ENCODE measurements at places on chromosomes 5 and 9.

DNA sequence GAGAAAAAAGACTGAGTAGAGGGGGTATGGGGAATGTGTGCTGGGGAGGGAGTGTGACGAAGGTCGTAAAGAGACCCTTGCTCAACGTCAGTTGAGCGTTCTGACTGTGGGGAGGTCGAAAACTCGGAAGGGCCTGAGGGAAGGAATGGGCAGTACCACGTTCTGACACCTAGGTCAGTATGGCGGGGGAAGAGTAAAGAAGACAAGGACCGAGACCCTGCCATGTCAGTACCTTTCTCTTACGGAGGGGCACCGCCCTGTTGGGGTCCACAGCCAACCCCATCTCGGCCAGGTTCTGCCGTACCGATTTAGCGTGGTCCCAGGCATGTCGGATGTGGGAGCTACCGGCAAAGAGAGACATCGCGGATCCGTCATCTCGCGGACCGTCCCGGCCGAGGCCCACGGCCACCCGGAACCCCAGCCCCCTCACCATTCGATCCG is 375 bp downstream of the NOP16 start:
- peak overlapping the region; percentile 99 for H3K27ac ChIP-seq
- no peaks in the 10 kb centered on the region for H3K27me3 ChIP-seq
- H3K4me3 ChIP-seq = peak overlapping the region; percentile 94
- no peak for DNase-seq

GRCh38 chr9:115461280-115461679 is 343.3 kb upstream of the TNC start:
- no peaks in the 10 kb centered on the region for H3K36me3 ChIP-seq
- no peak overlapping the region for H3K4me3 ChIP-seq
- no peak for DNase-seq
- H3K4me1 ChIP-seq = no peaks in the 10 kb centered on the region
- no peak overlapping the region for H3K27ac ChIP-seq

GRCh38 chr5:15993919-15994318 is 185.7 kb downstream of the MARCHF11 start:
- no peaks in the 10 kb centered on the region for H3K4me1 ChIP-seq
- H3K27me3 ChIP-seq = no peaks in the 10 kb centered on the region
- H3K27ac ChIP-seq = no peak overlapping the region
- H3K4me3 ChIP-seq = no peak overlapping the region
- no peaks in the 10 kb centered on the region for H3K36me3 ChIP-seq
- no peak for DNase-seq

- H3K36me3 ChIP-seq = no peaks in the 10 kb centered on the region
- H3K27ac ChIP-seq = no peak overlapping the region
- H3K4me3 ChIP-seq = no peak overlapping the region
- DNase-seq = no peak
- peaks cover 15% of the 10 kb centered on the region for H3K4me1 ChIP-seq
Observed at GRCh38 chr5:34491251-34491620, 164.9 kb upstream of the RAI14 start.

Data from spinal cord (tissue), 10 donors.